Dermis blood vessel endothelial cell (primary cell): ENCODE measurements at places on chromosomes 6 and 20. TPM values are rescaled to one million over a fixed set of nuclear protein-coding genes. Genes with fewer than 3 reads are reported as not detected.

The ADTRP gene
- 0.47 and 0.85 TPM in 2 replicates for total RNA-seq

The FAM209B gene
- total RNA-seq, result 0.33 TPM in 1 of 2 replicates, not detected in the other

The RNF182 gene
- total RNA-seq, result 0.84 and 0.85 TPM in 2 replicates

The TRDN gene
- not detected in 2 replicates for total RNA-seq

The NRSN1 gene
- total RNA-seq, result not detected in 2 replicates

The DSP gene
- 53.1 and 95.4 TPM in 2 replicates for total RNA-seq

The PKIB gene
- 0.19 TPM in 1 of 2 replicates, not detected in the other for total RNA-seq

The TTK gene
- 8.5 and 37.9 TPM in 2 replicates for total RNA-seq

The ASIP gene
- not detected in 2 replicates for total RNA-seq

The C6orf52 gene
- total RNA-seq, result 0.42 TPM in 1 of 2 replicates, not detected in the other

The RARS2 gene
- 31.7 and 38.3 TPM in 2 replicates for total RNA-seq
